ENCODE measurements at places on chromosomes 16 and 17. TPM values are rescaled to one million over a fixed set of nuclear protein-coding genes. Genes with fewer than 3 reads are reported as not detected.

DNA sequence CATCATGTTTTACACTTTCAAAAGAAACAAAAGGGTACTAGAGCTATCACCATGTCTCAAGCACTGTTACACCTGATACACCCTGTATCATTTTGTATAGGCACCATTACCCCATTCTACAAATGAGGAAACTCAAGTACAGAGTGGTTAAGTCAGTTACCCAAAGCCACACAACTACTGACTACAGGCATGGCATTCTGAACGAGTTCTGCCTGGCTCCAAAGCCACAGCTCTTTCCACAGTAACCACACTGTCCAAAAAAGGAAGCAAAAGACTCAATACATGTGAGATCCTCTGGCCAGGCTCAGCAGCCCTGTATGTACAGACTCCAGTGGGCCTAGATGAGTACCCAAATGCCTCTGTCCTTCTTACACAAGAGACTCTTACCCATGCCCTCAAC is 4.7 kb downstream of the DYNC1LI2 start:
- DNase-seq = no peak

The SLC5A11 gene
- total RNA-seq = not detected

- DNase-seq = no peak
Observed at GRCh38 chr17:19019041-19019941, 14.7 kb upstream of the FAM83G start.

The PRSS36 gene
- 0.69 TPM for total RNA-seq

GRCh38 chr17:30952638-30953393 is 18.0 kb upstream of the RNF135 start:
- DNase-seq = no peak

The CD300LG gene
- total RNA-seq = not detected

DNA sequence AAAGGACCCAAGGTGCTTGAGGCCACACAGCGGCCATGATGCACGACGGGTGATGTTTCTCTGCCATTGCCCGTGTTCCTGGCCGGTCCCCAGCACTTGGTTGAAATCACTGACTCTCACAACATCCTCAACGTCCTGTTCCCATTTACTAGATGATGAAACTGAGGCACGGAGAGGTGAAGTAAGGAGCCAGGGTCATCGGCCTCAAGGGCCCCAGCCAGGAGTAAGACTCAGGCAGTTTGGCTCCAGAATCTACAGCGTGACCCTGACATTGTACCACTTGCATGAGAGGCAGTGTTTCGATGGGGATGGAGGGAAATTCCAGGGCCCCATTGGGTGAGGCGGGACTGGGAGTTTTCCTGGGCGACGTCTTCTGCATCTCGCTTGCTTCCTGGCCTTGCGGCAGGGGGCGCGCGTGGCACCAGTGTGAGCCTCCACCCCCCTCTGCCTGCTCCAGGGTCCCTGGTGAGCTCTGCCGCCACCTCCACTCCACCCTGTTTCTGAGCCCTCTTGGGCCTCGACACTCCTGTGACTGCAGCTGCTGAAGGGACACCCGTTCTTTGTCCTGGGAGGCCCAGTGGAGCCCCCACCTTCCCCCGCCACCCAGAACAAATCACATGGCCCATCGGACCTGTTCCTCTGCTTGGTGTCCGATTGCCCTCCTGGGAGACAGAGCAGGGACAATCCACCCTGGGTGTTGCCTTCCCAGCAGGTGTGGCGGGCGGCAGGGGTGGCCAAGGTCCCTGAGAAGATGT is 133.0 kb upstream of the GSE1 start:
- DNase-seq = no peak

The PPY gene
- not detected for total RNA-seq

DNA sequence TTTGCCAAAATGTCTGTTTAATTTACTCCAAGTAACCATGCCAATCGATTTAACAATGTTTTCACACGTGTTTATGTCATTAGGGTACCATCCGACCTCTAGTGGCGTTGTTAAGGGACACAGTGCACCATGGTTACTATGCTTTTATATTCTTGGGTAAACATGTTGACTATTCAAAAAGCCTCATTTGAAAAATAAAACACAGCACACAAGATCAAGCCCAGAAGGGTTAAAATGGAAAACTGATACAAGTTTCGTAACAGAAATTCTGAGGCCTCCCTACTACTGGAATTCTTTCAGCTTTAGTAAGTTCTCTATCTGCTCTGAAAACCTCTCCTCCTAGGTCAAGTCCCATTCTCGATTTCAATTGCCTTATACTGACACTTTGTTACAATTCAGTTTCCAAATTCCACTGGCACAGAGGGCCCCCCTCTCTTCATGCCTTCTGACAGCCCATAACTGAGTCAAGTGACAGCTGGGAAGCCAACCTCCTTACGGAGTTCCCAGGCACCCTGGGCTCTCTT is 2.1 kb downstream of the CFAP20 start:
- DNase-seq = no peak

GRCh38 chr17:12492450-12492849 is 173.2 kb upstream of the MYOCD start:
- DNase-seq = no peak

The TNFSF13 gene
- 4.1 TPM for total RNA-seq

- DNase-seq = peak; percentile 62
Observed at GRCh38 chr17:64505340-64506200, 519 bp downstream of the DDX5 start.

- no peak for DNase-seq
Observed at GRCh38 chr17:13263746-13264145, 245.9 kb upstream of the ELAC2 start.

The CTDNEP1 gene
- total RNA-seq = 137 TPM

- DNase-seq = peak; percentile 6
Observed at GRCh38 chr16:27429981-27430441, 28.0 kb downstream of the IL21R start.

GRCh38 chr16:47395733-47396498 is 64.9 kb downstream of the ITFG1 start:
- no peak for DNase-seq

GRCh38 chr16:50146479-50147435 is 6.3 kb upstream of the TENT4B start:
- no peak for DNase-seq

The DNAAF8 gene
- 1.1 TPM for total RNA-seq

GRCh38 chr17:15309793-15310192 is 31.6 kb downstream of the TEKT3 start:
- DNase-seq = no peak

DNA sequence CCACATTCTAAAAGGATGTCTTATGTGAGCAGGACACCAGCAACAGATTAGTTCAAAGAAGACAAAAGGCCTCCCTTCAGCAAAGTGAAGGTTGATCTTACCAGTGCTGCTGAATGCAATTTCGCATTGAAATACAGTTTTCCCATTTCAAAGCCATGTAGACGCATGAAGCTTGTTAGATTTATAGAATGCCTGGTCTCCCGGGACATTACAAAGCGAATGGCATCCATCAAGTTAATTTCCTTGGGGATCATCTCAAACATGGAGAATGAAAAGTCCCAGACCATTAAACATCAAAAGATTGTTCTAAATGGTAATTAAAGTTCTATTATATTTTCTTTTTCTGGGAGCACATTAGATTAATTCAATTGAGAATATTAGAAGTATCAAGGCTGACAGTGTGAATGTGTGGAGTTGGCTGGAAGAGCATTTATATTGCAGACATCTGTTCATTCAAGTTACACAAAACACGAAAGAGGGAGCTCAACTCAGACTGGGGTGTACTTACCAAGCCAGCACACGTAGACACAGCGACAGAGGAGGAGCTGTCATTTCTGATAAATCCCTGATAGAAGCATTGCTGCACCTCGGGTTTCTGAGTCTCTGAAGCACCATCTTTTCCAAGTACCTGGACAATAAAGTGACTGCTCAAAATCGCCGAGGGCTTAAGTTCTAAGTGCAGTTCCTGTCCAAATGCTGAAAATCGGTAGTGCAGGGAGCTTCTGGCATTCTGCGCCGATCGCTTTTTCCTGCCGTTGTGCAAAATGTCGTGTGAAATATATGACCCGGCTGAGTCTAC is 3.8 kb downstream of the ADAMTS18 start:
- no peak for DNase-seq

The PNMT gene
- 2.5 TPM for total RNA-seq

The KRTAP9-7 gene
- not detected for total RNA-seq

DNA sequence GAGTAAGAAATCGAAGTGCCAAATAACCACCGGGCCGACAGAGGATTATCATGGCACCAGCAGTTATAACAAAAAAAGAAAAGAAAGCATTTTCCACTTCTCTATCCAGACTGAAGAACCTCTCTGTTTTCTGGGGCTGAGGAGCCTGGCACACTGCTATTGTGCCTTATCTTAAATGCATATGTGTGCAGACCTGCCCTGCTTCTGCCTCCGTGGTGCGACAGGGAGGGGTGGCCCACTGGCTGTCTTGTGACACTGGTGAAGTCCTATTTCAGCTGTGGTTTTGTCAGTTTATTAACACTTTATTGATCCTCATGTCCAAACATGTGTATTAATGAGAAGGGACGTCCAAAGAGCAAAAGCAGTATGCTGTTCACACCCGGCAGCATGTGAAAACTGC is 55.4 kb downstream of the CDK5R1 start:
- DNase-seq = no peak

The CCR7 gene
- not detected for total RNA-seq

GRCh38 chr17:80692931-80693467 is 148.4 kb downstream of the RPTOR start:
- no peak for DNase-seq

Measured in progenitor cell of endocrine pancreas (in vitro differentiated cells).